ENCODE measurements at places on chromosomes 3 and 15.

GRCh38 chr15:28058082-28058481 lies 41.0 kb downstream of the OCA2 start:
- no peaks in the 10 kb centered on the region for H3K36me3 ChIP-seq
- H3K27me3 ChIP-seq: no peaks in the 10 kb centered on the region
- no peak for DNase-seq
- H3K4me3 ChIP-seq: no peak overlapping the region
- H3K27ac ChIP-seq: no peak overlapping the region

DNA sequence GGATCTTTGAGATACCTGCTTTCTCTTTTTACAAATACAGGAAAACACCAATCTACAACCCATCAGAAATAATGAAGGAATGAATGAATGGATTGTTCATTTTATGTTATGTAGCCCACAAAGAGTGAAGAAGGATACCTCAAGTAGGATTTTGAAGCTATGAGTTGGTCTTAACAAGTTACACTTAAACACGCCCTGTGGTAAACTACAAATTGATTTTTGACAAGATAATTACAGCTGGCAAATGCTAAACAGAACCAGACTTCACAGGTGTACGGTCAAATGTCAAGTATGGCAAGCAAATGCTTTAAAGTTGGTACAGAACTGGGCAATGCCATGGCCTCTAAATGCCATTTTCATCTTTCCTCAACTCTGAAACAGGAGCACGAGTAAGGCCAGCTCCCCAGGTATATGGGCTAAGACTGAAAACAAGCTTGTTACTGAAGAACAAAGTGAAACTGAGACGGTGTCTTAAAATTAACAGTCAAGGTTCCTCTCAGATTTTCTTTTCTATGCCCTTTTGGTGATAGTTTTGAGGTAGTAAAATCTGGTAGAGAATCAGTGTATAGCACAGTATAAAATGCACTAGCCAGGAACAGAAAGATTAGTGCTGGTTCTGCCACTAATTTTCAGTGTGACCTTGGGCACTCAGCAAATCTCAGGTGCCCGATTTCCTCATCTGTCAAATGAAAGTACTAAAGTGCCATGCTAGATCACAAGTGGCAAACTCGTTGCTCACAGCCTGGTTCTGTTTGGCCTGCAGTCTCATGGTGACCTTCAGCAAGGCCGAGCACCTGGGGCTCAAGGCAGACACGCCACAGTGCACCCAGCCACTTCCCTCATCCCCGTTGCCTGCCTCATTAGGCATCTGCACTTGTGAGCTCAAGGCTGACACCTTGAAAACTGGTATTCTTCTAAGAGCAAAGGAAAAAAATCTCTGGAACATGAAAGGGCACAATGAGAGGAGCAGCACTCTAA lies 9.5 kb downstream of the RUVBL1 start:
- H3K36me3 ChIP-seq: peaks cover 65% of the 10 kb centered on the region
- peaks cover 32% of the 10 kb centered on the region for H3K4me1 ChIP-seq
- no peak overlapping the region for H3K27ac ChIP-seq
- H3K4me3 ChIP-seq: no peak overlapping the region
- no peaks in the 10 kb centered on the region for H3K27me3 ChIP-seq

DNA sequence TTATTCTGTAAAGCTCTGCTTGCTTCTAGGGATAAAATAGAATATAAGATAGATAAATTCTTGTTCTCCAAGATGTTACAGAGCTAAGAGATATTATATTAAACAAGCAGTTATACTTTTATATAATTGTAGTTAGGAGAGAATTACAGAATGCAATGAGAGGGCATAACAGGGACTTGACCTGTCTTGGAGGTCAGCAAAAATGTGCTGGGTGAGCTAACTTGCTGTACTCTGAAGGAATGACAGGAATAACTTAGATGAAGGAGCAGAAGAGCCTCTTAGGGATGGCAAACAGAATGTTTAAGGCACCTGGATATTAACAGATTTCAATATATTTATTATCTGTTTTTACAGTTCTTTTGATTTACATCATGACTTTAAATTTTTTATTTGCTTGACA lies 33.2 kb downstream of the ZNF654 start:
- H3K27ac ChIP-seq: no peak overlapping the region
- no peak for DNase-seq
- no peaks in the 10 kb centered on the region for H3K4me1 ChIP-seq
- peaks cover 24% of the 10 kb centered on the region for H3K36me3 ChIP-seq
- no peaks in the 10 kb centered on the region for H3K27me3 ChIP-seq
- no peak overlapping the region for H3K4me3 ChIP-seq

GRCh38 chr3:12829886-12830784 lies 11.2 kb downstream of the RPL32 start:
- H3K36me3 ChIP-seq: peaks cover 39% of the 10 kb centered on the region
- no peak overlapping the region for H3K27ac ChIP-seq
- peak; percentile 29 for DNase-seq
- no peak overlapping the region for H3K4me3 ChIP-seq
- no peaks in the 10 kb centered on the region for H3K4me1 ChIP-seq
- H3K27me3 ChIP-seq: no peaks in the 10 kb centered on the region

DNA sequence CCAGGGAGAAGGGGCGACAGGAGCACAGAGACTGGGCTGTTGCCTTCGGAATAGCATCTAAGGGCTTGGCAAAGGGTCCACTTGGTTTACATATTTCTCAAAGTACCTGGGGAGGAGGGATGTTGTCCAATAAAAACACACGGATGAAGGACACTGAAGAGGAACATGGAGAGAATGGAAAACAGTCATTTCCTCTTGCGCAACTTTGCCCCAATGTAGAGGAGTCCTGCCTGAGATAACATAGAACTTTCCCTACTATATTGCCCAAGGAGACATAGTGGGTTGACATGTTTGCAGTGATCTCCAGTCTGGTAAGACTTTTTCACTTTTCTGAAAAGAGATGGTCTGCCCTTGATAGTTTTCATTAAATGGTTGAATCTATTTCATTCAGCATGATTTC lies 468.8 kb upstream of the SUCLG2 start:
- no peak overlapping the region for H3K27ac ChIP-seq
- DNase-seq: peak; percentile 38
- H3K36me3 ChIP-seq: no peaks in the 10 kb centered on the region
- H3K4me1 ChIP-seq: no peaks in the 10 kb centered on the region

- DNase-seq: no peak
- H3K36me3 ChIP-seq: peaks cover 6% of the 10 kb centered on the region
- no peaks in the 10 kb centered on the region for H3K27me3 ChIP-seq
- no peak overlapping the region for H3K27ac ChIP-seq
- H3K4me1 ChIP-seq: no peaks in the 10 kb centered on the region
- no peak overlapping the region for H3K4me3 ChIP-seq
These were observed 265.7 kb downstream of the SUCLG2 start for GRCh38 chr3:67388738-67389137.

- no peak for DNase-seq
- no peaks in the 10 kb centered on the region for H3K36me3 ChIP-seq
- no peaks in the 10 kb centered on the region for H3K27me3 ChIP-seq
- no peak overlapping the region for H3K4me3 ChIP-seq
- no peak overlapping the region for H3K27ac ChIP-seq
These were observed 20.4 kb downstream of the SLC7A14 start for GRCh38 chr3:170565495-170565894.

DNA sequence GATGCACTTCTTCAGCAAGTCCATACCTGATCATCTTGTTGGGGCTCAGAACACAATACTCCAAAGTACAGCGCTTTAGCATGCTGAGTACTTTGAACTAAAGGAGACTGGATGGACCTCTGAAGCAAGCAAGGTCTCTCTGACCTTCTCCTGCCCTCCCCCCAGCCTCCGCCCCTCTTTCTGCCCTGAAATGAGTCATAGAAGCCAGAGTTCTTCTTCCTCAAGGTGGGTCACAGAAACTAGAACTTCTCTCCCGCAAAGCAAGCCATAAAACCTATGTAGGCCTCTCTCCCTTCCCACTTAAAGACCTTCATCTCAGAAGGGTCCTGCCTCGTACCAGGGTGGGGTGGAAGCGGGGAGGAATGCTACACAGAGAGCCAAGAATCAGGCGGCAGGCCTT lies 230.5 kb upstream of the PROK2 start:
- no peak overlapping the region for H3K4me3 ChIP-seq
- no peak overlapping the region for H3K27ac ChIP-seq
- H3K4me1 ChIP-seq: no peaks in the 10 kb centered on the region
- peaks cover 9% of the 10 kb centered on the region for H3K27me3 ChIP-seq
- H3K36me3 ChIP-seq: no peaks in the 10 kb centered on the region

GRCh38 chr3:47778746-47779145 lies 2.9 kb downstream of the SMARCC1 start:
- no peak overlapping the region for H3K27ac ChIP-seq
- no peak overlapping the region for H3K4me3 ChIP-seq
- H3K4me1 ChIP-seq: peaks cover 9% of the 10 kb centered on the region
- peaks cover 10% of the 10 kb centered on the region for H3K36me3 ChIP-seq

DNA sequence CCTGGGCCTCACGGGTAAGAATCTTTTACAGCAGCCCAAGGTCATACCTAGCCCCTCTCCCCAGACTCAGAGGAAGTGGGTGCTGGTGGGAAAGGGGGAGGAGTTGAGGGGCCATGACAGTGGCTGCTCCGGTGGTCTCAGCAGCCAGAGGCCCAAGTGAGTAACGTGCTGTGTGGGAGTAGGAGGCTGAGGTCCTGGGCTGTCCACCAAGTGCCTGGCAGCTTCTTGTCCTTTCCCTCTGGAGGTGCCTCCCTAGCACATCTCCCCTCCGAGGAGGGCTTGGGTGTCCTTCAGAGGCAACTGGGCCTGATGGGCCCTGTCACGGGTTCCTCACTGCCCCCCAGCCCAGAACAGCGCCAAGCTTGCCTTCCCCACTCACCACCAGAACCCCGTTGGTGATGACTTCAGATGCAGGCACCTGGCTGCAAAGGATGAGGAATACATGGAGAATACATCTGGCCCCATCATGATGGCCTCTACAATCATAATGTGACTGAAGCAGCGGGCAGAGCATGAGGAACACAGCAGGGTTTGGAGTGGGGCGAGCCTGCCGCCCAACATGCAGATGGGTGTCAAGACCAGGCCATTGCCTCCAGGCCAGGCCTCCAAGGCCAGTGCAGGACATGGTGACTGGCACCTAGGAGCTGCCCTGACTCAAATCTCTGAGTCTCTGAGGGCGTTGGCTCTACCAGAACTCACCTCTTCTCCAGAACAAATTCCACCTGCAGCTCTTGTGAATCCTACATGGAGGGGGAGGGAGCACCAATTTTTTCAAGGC lies 3.3 kb downstream of the PLA2G4F start:
- no peaks in the 10 kb centered on the region for H3K36me3 ChIP-seq
- H3K27ac ChIP-seq: peak overlapping the region; percentile 63
- H3K4me3 ChIP-seq: no peak overlapping the region
- no peaks in the 10 kb centered on the region for H3K27me3 ChIP-seq

- H3K4me1 ChIP-seq: peaks cover 55% of the 10 kb centered on the region
- peak overlapping the region; percentile 39 for H3K4me3 ChIP-seq
- peaks cover 5% of the 10 kb centered on the region for H3K36me3 ChIP-seq
- peak; percentile 92 for DNase-seq
These were observed 48.0 kb upstream of the RAB6B start for GRCh38 chr3:133943639-133944141.

DNA sequence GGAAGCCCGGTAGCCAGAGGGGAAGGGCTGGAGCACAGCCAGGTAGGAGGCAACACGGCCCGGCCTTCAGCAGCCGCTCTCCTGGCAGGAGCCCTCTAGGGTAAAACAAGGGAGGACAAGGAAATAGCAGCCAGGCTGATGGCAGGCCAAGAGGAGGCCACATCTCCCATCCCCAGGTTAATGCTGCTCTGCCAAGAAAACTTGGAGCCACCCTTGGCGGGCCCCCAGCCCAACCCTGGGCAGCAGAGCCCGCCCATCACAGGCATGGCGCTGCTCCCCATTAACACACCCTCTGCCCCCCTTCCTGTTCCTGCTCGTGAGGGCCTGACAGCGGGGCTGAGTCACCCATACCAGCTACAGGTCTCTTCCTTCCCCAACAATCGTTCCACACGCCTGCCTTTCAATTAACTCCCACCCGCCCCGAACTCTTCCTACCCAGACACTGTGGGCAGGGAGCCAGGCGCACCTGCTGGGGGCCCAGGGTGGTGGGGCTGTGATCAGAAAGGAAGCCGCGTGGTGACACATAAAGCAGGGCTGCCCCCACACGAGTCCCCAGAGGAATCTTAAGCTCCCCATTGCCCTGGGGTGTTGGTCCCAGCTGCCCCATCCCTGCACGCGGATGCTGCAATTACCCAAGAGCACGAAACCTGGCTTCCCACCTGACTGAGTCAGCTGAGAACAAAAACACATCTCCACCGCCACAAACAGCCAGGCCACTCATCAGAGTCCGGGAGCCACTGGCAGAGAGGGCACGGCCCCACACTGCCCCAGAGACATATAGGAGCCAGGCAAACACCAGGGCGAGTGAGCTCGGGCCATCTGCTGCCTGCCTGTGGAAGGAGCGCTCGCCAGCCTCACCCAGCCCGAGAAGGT lies at the start of gene C15orf62:
Gene C15orf62, plus strand, starts transcription at position 707 of the 873 bp plus-strand sequence. CDS start 516 bp downstream, outside the sequence.
- H3K4me3 ChIP-seq: peak within 1 kb of the TSS; percentile 64
- H3K27ac ChIP-seq: peak within 1 kb of the TSS; percentile 84
- peak; percentile 96 for DNase-seq
- H3K36me3 ChIP-seq: peaks cover 62% of the 10 kb centered on the region
- H3K27me3 ChIP-seq: no peaks in the 10 kb centered on the region
- peaks cover 48% of the 10 kb centered on the region for H3K4me1 ChIP-seq

DNA sequence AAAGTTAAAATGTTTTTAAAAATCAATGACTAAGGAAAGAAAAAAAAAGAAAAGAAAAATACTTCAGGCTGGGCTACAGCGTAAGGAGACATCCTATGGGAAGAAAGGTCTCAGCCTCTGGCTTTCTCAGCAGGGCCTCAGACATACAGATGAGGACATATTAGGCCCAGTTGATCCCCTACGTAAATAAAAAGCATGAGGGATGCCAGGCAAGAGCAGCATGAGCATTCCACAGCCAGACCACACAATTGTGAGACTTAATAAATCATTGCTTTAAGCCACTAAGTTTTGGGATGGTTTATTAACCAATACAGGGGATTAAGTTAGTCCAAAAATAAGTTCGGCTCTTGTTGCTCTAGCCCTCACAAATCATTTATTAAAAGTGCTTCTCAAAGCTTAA lies 394.1 kb upstream of the NECTIN3 start:
- H3K4me1 ChIP-seq: no peaks in the 10 kb centered on the region
- no peak overlapping the region for H3K27ac ChIP-seq
- no peaks in the 10 kb centered on the region for H3K27me3 ChIP-seq
- no peak for DNase-seq
- no peak overlapping the region for H3K4me3 ChIP-seq
- peaks cover 6% of the 10 kb centered on the region for H3K36me3 ChIP-seq

DNA sequence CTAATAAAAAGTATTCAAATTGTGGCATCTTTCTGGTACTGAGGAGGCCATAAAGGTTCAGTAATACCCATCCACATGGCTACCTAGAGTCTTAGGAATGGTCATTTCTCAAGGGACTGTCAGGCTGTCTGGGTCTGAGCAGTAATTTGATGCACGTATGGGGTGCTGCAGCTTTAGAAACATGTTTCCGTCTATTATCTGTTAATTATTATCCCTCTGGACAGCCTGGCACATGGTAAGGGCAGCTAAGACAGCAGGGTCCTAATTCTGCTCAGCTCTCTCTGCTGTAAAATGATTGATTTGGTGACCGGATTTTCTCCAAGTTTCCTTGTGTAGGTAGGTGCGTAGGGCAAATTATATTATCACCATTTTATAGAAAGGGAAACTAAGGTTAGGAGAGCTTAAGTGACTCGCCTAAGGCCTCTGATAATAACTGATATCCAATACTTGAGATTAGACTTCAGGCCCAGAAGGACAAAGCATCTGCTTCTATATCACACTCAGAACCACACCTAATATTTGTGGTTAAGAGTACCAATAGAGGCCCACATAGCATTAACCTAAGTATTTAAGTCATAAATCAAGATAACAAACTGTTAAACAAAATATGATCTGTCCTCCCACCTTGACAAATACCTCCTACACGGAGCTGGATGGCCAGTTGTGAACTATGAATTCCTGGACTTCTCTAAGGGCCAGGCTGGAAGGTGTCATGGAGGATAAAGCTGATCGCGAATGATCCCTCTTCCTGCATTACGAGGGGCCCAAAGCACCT lies 2.9 kb upstream of the RAP2B start:
- no peaks in the 10 kb centered on the region for H3K27me3 ChIP-seq
- H3K4me3 ChIP-seq: peak overlapping the region; percentile 77
- peaks cover 7% of the 10 kb centered on the region for H3K4me1 ChIP-seq
- H3K27ac ChIP-seq: peak overlapping the region; percentile 92
- no peak for DNase-seq
- peaks cover 12% of the 10 kb centered on the region for H3K36me3 ChIP-seq
